Keratinocyte (primary cell): ENCODE measurements at places on chromosomes 2 and 18.

- DNase-seq = no peak
Measured at GRCh38 chr2:109172556-109173105, 43.6 kb downstream of the SH3RF3 start.

- DNase-seq = no peak
Measured at GRCh38 chr2:235541838-235542549, 48.2 kb downstream of the AGAP1 start.

- DNase-seq = no peak
Measured at GRCh38 chr18:12747530-12748315, 44.9 kb downstream of the PSMG2 start.

GRCh38 chr2:203786549-203787351, 80.3 kb downstream of the CD28 start:
- no peak for DNase-seq
